ENCODE measurements at places on chromosomes 7 and 10.

DNA sequence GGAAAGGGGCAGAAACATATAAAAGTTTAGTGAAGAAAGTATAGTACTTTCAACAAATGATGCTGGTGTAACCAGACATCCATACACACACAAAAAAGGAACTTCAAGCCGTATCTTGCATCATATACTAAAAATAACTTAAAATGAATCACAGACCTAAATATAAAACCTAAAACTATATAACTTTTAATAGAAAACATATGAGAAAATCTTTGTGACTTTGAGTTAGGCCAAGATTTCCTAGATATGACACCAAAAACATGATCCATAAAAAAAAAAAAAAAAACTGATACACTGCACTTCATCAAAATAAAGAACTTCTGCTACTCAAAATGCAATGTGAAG lies 40.9 kb downstream of the NUDCD3 start:
- DNase-seq, result no peak

DNA sequence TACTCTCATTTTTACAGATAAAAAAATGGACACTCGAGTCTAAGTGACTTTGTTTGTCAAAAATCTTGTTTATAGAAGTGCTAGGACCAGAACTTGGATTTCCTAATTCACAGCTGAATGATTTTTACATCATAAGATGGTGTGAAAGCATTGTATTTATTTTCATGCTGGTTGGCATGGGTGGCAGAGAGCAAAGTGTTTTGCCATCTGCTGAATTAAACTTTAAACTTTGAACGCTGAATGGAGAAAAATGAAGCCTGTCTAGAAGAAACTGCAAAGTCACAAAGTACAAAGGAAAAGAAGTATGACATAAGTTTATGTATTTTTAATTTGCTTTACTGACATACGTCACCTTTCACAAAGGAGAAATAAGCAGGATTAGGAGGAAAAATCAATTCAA lies 142.0 kb downstream of the NRBF2 start:
- DNase-seq, result no peak

DNA sequence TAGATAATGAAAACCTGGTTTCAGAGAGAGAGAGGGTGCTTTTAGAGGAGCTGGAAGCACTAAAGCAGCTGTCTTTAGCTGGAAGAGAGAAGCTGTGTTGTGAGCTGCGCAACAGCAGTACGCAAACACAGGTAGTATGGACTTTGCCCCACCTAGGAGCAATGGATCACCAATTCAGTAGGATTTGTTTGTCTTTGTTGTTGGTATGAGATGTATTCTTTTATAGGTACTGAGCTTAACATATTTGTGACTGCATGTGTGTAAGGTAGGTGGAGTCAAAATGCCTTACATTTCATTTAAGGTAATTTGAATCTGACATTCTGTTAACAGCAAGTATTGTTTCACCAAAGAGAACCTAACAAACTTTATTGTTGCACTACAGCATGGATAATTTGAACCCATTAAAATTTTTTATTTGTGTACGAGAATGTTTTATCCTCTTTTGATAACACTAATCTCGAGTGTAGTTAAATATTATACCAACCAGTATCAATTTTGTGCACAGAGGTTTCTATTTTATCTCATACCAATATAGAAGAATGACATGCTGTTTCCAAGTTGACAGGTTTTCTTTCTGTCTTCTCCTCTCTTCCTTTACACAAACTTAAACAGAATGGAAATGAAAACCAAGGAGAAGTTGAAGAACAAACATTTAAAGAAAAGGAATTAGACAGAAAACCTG lies 92.1 kb downstream of the CYP51A1 start:
- no peak for DNase-seq

- DNase-seq, result no peak
Observed at GRCh38 chr7:135335628-135336139, 102.0 kb downstream of the STRA8 start.

DNA sequence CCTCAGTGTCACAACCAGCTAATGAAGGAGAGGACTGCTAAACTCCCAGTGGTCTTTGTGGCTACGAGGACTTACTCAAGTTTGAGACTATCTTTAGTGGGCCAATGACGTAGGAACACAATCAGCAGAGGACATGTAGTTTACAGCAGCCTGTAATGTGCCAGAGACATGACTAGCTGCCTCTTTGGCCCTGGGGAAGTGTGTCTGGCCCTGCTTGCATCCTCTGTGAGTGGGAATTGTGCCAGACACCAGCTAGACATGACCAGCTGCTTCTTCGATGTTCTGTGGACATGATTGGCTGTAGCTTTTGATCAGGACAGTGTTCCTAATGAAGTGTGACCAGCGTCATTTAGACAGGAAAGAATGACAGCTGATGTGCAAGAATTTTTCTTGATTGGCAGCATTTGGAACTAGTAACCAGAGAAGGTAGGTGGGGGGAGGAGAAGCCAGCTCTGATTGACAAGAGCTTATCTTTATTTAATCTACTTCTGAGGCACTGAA lies 141.7 kb downstream of the AUTS2 start:
- DNase-seq, result no peak

GRCh38 chr10:97898429-97898828 lies 48.8 kb downstream of the GOLGA7B start:
- no peak for DNase-seq

GRCh38 chr10:89615824-89616223 lies 29.2 kb downstream of the PANK1 start:
- no peak for DNase-seq

DNA sequence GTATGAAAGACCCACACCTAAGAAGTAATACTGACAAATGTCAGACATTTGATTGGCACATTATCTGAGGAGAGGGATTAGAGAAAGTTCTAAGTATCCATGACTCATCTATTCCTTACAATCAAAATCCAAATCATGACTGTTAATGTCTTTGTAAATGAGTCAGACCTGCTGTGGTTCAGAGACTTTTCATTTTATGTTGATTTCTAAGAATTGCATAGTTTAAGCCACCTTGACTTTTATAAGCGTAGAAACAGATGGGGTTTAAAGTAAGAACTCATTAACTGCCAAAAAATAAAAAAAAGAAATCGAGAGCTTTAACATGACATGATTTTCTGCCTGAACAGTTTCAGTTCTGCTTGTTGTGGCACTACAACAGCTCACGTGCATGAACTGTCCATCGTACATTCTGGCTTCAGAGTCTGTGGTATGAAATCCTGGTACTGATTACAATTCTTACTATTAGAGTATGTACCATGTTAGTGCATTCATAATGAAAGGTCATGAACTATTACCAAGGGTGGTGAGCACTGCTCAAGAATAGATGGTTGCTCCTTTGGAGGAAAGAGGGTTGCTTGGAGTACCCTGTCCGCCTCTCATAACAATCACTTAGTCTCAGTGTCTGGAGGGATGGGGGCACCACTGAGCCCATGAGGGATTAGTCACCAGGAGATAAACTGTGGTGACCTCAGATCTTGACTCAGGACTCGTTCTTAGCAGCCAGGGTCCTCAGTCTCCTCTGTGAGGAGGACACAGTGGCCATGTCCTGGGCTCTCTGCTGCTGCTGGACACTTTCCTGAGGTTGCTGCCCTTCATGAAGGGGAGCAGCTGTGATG lies 42.2 kb downstream of the ACSM6 start:
- peak; percentile 68 for DNase-seq

DNA sequence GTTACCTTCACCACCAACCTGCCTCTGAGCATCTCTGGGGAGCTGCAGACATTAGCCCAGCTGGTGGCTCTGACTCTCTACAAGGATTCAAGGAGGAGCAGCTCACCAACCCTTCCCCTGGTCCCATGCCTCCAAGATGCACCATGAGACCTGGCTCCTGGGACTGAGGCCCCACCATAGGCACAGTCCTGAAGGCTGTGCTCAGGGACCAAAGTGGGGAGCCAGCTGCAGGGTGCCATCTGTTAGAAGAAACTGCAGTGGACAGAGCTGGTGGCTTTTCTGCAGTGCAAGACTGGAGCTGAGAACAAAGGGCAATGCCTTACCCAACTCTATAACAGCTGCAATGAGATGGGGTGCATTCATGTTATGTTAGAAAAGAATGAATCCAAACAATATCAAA lies 581.6 kb downstream of the TCERG1L start:
- no peak for DNase-seq

DNA sequence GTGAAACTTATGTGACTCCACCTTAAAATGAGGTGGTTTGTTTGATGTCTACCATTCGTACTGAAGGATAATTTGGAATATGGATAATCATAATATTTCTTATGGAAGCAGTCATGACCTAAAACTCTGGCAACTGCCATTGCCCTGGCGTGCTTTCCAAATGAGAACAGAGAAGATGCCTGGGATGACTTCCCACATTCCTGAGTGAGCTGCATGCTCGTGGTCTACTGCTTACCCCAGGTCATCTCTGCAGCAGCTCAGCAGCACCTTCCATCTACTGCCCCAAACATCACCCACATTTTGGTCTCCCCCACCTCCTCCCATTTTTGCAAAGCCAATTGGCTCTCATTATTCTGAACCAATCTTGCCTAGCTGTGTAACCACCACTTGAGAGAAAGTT lies 40.1 kb downstream of the LYZL1 start:
- DNase-seq, result no peak

- peak; percentile 26 for DNase-seq
Observed at GRCh38 chr7:90570373-90570959, 25.7 kb upstream of the CDK14 start.

DNA sequence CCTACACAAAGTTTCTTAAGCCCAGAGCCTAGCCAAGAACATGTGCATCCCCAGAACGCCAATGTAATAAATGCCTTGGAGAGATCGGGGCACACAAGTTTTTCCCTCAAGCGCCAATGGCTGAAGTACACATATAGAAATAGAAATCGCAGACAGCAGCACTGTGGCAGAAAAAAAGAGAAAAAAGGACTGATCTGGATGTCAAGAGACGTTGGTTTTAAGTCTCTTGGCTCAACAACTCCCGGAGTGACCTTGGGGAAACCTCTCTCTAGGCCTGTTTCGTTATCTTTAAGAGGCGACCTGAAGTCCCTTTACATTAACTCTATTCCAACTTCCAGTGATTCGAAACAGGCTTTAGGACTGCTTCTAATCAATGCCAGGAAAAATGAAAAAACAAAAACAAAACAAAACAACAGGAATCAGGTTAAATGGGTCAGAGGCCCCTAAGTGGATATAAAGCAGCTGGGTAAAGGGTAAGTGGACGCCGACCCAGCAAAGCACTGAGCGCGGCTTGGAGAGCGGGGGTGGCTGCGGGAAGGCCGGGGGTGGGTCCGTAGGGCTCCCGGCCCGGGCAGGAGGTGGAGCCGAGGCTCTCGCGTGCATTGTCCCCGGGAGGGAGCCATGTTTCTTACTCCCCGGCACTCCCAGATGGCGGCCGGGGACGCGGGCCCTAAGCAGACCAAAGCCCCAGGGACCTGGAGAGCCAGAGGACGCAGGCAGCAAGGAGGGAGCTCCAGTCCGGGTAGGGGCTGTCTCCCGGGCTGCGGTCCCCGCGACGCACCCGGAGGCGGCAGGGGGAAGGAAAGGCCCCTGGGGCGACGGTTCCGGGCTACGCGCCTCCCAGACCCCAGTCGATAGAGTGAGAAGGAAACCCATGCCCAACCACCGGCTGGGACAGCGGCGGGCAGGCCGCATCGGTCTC lies 757 bp downstream of the EIF3A start:
- no peak for DNase-seq

DNA sequence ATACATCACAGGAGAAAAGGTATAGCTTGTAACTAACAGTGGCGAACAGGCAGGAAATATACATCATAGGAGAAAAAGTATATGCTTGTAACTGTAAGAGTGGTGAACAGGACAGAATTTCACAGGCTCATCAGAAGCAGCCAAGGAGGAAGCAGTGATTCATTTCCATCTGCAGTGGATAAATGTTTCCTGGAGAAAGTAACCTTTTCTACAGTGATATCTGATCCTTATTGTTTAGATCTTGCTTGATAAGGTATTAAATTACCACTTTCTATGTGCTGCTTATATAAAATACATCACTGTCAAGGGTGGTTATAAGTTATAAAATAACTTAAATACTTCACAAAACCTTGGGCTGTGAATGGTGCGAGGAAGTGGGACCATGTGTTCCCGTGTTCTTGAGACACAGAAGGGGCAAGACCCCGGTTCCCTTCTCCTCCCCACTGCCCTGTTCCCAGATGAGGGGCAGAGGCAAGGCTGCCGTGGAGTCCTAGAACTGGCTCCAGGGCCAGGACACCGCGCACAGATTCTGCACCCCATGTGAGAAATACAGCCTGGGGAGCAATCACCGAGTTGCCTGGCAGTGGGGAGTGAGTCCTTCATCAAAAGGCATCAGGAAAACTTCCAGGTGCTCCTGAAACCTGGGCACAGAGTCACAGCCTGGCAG lies 135.2 kb downstream of the DIP2C start:
- no peak for DNase-seq

DNA sequence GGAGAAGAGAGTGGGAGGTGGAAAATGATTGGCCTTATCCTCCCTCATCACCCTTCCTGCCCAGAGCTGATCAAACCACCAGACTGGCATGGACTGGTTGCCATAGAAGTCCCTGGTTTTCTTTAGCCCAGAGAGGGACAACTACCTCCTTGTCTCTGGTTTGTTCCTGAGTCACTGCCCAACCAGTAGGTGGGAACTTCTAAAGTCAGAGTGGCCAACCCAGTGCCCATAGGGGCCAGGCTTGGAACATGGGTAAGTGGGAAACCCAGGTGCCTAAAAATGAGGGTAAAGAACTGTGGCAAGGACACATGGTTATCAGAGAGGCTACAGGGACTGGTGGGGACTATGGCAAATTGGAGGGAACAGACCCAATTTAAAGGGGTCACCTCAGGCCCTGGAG lies 63.8 kb downstream of the FAM241B start:
- no peak for DNase-seq

DNA sequence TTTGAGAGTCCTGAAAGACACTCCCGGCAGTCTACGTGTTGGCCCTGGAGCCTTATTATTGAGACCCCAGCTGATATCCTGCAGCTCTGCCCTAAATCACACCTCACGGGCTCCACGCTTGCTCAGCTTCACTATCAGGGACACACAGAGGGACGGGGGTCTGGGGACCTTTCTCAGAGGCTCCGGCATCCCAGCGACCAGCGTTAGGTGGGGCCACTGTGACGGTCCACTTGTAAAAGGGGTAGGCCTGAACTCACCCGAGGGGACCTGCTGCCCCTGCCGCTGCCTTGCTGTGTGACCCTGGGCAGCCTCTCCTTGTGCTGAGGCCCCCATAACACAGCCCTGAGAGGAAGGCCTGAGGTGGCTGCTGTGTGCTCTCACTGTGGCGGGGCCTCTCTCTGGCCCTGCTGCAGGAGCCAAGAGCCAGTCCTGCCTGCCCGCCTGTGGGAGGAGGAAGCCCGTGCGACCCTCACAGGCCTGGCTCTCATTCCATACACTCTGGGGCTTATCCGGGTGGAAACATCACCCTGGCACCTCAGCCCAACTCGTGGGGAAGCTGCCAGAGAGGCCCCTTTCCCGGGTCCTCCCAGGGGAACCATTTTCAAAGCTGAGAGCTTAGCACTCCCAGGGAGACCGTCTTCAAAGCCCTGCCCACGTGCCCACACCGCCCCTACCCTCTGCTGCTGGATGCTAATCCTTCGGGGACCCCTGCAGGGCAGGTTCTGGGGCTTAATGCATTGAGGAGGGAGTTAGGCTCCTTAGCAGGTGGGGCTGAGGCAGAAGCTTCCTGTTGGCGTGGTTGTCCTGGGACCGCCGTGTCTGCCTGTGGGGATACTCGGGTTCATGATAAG lies 21.7 kb downstream of the AQP1 start:
- DNase-seq, result no peak

GRCh38 chr10:48634198-48634983 lies 29.5 kb upstream of the ARHGAP22 start:
- peak; percentile 91 for DNase-seq
